ENCODE measurements at places on chromosomes 5 and 9.

DNA sequence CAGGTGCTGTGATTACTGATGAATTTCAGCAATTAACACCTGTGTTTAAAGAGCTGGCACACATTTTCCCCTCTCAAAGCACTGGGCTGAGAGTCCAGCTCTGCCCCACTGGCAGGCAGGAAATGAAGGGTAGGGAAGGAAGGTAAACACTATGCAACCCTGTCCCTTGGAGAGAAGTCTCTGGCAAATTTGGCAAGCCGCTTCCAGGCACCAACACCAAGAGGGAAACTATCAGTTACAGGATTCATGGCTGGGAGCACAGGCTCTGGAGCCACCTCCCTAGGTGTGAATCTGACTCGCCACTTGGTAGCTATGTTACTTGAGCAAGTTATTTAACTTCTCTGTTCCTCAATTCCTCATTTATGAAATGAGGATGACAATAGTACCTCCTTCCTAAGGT is 3.3 kb downstream of the ANKS6 start:
- no peak for DNase-seq

DNA sequence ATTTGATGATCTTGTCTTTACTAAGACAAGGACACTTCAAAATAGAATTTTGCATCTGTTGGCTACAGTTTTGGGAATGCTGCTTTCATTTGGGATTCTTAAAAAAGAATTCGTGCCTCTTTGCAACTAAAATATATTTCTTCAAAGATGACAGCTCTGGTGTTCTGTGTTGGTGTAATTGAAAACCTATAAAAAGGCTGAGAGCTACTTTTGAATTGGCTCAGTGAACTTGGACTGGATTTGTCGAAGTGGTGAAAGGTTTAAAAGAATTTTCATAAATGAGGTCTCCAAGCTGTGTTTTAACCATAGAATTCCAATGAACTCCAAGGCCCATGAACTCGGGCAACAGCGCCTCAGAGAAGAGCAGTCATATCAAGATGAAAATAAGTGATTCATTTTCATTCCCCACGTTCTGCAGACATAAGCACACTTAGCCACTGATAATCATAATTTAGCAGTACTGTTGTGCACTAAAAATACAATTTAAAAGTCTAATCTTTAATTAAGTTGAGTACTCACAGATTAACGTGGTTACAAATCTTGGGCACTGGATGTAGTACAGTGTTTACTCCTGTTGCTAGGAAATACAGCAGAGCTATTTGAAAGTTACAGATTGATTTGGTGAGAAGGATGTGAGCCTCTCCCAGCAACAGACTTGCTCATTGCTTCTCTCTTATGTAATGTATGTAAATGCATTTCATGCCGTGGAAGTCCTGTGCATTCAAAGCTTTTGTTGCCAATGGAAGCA is 10.9 kb downstream of the SNCAIP start:
- DNase-seq, result no peak

- DNase-seq, result no peak
Measured at GRCh38 chr5:72284559-72285423, 35.2 kb downstream of the MRPS27 start.

- DNase-seq, result no peak
Measured at GRCh38 chr5:76479973-76480667, 77.0 kb downstream of the IQGAP2 start.

GRCh38 chr5:170113522-170113900 is 7.8 kb downstream of the FOXI1 start:
- no peak for DNase-seq

- DNase-seq, result no peak
Measured at GRCh38 chr9:122118343-122119165, 25.4 kb upstream of the TTLL11 start.

DNA sequence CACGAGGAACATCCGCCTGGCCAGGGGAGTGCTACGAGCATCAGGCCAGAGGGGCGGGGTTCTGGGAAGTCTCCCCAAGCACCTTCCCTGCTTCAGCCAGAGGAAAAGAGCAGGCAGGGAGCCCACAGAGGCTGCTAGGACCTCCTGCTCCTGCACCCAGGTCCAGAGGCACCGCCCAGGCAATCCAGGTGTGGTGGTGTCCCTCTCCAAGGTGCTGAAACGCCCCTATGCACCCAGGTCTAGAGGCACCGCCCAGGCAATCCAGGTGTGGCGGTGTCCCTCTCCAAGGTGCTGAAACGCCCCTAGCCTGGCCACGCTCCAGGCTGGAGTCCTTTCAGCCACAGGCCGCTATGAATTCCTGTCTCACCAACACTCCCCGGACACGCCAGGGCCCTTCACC is 10.7 kb upstream of the UBAC1 start:
- peak; percentile 73 for DNase-seq

DNA sequence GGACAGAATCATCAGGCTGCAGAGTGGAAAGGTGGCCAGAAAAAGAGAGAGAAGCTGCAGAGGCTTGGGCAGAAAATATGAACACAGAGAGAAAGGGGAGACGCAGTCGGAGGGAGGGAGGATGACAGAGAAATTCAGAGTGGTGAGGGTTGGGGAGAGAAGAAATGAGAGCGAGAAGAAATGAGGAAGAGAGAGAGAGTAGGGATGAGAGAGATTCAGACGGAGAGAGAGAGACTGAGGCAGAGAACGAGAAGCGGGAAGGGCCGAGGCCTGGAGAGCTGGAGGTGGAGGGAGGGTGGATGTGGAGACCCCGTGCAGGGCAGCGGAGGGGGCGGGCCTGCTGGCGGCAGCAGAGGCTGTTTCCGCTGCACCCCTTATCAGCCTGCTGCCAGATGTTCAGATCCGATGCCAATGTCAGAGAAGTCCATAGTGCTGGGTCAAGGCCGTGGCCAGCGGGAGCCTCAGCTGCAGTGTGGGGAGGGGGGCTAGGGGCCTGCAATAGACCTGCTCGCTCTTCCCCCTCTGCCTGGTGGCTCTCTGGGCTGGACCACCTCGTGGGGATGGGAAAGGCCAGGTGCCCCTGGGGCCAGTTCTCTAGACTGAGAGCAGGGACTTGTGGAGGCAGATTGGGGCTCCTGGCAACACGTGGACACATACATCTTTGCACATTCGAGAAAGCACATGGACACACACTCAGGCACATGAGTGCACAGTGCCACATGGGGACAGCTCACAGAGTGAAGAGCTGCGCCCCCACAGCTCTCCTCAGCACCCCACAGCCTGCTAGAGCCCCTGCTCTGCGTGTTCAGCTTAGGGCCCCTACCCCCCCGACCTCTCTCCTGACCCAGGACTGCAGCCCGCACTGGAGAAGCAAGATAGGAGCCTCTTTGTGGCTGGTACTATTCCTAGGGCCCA is 4.9 kb upstream of the NR5A1 start:
- DNase-seq, result no peak

DNA sequence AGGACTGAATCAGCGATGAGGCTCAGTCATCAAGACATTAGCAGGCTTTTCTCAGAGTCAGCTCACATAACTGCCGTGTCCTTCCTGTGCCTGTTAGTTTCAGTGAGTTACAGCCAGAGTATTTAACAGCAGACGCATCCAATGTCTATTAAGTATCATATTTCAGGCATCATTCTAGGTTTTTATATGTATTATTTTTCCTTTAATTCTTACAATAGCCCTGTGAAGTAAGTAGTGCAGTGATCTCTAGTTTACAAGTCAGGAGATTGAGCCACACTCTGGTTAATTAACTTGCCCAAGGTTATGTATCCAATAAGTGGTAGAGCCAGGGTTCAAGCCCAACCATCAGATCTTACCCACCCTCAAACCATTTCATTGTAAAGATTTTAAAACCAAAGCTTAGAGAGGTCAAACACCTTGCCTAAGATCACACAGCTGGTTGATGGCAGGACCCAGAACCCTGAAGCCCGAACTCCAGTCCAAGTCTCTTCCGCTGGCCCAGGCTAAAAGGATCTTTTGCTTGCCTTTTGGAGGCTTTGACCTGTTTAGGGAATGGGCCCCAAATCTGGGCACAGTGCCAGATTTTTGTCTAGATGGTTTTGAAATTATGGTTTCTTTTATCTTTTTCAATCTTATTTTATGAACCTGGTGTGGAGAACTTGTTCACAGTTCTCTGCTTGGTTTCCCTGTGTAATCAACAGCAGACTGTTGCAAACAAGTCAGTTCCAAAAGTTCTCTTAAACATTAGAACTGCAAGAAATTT is 261.2 kb upstream of the CLINT1 start:
- DNase-seq, result no peak

DNA sequence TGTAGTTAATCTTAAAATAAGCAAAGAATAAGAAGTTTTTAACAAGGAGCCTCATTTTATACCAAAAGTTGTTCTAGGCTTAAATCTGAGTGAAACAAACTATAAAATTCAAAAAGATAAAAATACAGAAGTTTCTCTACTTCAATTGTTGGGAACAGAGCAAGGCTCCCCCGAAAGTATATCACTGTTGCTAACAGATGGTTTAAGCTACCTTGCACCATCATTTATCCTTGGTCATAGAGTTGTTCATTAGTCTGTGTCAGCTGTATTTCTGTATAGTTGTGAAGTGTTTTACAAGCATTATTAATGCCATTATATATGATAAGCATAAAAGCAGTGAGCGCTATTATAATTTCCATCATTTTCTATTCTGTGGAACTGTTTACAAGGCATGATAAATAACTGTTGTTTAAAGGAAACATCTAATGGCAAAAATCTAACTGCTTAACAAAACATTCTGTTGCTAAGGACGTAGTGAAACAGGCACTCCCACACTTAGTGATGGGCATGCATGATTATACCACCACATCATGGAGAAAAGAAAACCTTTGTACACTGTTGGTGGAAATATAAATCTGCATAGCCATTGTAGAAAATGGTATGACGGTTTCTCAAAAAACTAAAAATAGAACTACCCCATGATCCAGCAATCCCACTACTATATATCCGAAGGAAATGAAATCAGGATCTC is 23.3 kb upstream of the ACO1 start:
- no peak for DNase-seq

DNA sequence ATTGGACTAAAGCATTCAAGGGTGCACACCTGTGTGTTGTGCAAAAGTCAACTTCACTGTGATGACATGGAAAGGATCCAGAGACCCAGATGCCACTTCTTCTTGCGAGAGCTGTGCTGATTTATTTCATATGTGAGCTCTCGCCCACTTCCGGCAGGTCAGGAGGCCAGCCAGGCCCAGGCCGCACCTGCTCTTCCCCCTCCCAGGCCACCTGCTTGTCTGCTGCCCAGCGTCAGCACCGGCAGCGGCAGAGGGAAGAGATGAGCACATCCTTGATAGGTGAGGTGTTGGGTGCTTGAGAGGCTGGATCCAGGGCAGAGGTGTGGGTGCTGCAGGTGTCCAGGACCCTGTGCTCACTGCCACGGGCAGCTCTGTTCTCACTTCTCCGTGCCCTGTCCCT is 242.9 kb downstream of the FANCC start:
- DNase-seq, result no peak

DNA sequence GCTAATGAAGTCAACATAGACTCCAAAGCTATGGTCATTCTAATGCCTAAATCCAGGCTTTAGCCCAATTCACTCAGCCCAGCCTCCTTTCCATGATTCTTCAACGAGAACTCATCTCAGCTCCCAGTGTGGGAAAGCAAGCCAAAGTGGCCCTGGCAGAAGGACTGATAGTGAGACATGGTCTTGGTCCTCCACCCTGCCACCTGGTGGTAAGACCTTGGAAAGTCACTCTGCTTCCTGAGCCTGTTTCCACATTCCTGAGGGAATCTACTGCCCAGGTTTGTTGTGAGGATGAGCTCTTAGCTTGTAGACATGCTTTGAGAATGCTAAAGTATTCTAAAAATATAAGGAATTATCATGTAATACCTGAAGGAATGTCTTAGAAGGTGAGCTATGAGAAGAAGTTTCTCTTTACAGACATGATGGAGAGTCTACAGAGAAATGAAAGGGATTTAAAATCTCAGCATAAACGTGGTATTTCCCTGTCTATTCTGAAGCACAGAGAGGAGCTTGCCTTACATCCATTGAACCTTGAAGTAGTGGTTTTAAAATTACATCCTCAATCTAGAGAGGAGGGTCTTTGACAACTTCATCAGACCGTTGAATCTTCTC is 173.5 kb downstream of the TRIM32 start:
- peak; percentile 38 for DNase-seq

DNA sequence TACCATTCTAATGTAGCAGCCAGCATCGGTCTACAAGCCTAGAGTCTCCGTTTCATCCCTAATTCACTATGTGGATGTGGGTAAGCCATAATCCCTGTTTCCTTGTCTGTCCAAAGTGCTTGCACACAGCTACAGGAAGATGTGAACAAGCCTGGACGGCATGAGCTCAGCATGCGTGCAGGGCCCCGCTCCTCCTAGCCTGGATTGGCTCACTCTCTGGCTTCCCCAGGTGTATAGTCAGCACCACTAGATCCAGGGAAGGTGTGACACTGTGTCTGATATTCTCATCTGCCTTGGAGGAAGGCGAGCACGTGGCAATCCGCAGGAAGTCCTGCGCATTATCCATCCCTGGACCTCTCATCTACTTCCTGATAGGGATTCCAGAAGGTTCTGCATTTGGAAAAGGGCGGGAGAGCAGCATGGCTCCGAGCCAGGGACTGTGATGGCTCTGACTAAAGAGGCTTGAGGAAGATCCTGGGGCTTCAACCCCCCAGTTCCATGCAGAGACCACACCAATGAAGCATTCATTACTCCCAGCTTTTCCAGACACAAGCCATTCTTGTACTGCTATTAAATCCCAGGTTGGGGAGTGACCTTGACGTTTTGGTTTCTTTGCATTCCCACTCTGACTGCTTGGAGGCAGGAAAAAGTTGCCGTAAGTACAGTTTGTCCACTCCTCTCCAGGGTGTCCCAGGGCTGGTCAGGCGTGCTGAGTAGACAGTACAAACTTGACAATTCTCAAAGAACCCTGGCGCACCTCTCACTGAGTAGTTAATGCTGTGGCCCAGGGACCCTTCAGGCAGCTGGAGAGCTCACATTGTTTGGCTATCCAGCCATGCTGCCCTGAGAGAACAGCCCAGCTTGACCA is 65.6 kb downstream of the PSD2 start:
- no peak for DNase-seq
